ENCODE measurements at places on chromosomes 16 and 17.

- DNase-seq = no peak
Observed at GRCh38 chr17:18959071-18959844, 7.3 kb downstream of the SLC5A10 start.

- DNase-seq = no peak
Observed at GRCh38 chr16:87681981-87682570, 79.8 kb downstream of the JPH3 start.

DNA sequence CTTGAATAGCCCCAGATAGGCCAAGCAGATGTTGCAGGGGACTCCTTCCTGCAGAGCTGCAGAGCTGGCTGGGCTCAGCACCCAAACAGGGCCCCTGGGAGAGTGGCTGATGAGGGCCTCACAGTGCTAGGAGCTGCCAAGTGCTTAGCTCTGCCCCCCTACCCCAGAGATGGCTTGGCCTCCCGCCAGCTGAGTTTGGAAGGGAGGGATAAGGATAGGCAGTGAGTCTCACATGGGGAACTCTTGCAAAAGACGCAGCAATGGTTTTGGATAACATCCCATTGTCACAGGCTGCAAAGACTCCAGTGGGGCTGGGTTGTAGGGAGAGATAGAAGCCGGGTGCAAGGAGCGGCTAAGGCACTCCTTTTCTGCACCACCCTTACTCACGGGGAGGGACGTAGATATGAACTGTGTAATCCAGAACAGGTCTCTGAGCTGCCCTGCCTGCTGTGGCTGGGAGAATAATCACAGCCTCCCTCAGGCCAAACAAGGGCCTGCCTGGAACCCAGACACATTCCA, 52.9 kb upstream of the MAF start:
- no peak for DNase-seq

DNA sequence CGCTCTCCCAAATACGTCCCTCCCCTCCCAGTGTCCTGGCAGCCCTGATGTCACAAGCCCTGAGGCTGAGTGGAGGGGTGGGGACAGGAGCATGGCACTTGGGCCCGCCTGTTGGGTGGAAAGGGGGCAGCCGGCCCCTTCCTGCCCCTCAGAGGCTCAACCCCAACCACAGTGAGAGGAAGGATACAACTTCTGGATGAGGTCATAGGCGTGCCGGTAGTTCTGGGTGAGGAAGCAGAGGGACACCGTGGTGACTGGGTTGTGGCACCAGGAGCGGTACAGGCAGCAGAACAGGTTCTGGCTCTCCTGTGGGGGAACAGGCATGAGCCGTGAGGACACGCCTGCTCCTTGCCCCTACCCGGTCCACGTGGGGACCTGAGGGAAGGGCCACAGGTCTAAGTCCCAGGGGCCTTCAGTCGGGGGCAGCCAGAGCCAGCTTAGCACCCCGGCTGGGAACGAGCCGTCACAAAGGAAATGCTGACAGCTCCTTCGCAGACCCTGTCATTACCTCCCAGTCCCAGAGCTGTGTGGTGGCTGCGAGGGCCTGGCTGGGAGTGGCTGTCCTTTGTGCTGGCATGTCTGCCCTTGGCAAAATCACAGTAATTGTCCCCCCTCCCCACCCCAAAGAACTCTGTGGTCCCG, 11.2 kb upstream of the MTSS2 start:
- no peak for DNase-seq

GRCh38 chr16:59913666-59914065, 1179.5 kb upstream of the GOT2 start:
- DNase-seq = no peak

DNA sequence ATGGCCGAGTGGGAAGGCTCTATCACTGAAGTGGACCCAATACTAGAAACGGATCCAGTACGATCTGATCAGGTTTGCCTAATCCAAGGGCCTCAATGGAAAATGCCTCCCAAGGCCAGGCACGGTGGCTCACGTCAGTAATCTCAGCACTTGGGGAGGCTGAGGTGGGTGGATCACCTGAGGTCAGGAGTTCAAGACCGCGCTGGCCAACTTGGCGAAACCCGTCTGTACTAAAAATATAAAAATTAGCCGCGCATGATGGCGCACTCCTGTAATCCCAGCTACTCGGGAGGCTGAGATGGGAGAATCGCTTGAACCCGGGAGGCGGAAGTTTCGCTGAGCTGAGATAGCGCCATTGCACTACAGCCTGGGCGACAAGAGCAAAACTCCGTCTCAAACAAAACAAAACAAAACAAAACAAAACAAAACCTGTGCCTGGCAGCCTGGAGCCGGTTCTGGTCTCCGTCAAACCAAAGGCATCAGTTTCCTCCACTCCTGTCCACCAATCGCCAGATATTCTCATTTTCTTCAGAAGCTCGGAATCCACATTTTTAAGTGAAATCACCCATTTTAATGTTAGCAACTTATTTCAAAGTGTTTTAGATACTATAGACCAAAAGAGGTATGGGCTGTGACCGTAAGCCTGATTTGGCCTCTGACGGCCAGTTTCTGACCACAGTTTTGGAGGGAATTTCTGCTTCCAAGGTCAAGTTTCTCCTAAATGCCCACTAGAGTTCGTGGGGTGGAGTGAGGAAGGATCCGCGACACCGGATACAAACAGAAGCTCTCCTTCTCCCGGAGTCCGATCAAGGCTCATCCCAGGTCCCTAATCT, 664 bp downstream of the NQO1 start:
- no peak for DNase-seq

DNA sequence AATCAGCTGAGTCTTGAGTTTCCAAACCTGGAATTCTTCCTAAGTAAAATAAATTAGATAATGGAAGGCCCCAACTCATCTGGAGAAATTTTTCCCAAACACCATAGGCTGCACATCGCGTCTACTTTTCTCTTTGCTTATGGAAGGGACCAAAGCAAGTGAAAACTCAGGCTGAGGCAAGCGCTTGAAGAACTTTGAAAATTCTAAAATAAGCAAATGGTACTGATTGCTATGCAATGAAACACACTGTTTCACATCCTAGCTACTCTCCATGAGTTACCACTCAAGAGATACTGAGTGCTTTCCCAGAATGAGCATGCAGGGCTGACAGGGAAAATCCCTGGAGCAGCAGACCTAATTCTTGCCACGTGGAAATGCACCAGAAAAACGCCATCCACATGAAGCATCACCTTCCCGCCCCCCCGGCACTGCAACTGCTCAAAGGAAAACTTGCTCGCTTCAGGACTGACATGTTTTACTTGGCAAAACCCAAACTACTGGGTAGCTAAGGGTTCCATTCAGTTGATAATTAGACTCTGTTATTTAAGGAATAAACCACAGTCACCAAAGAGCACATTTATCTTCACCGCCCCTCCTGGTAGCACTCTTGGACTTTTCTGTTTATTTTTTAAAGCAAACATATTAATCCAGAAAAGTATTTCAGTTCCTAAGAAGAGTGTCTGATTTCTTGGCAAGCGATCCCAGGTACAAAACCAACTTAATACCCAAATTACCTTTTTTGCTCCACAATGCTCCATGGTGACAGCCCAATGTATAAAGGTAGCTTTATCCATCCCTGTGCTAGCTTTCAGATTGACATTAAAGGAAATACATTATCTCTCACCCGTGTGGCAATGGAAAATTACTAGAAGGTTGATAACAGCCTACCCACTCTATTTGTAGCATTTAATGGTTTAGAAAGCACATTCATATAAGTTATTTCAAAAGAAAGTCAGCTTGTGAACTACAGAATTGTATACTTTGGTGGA, 62.5 kb downstream of the WDR59 start:
- no peak for DNase-seq

DNA sequence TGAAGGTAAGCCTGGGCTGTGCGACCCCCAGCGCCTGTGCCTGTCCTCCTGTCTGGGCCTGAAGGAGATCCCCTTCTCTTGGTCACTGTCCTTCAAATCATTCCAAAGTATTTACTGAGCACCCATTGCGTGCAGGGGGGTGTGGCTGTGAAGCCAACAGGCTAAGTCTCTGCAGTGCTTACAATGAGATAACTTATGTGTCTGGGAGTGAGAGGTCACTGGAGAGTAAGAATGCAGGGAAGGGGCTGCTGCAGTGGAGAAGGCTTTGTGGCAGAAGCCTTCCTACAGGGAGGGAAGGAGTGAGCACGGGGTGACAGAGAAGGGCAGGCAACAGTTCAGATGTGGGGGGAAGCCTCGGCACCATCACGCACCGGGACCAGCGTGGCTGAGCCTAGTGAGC, 11.2 kb upstream of the SMIM5 start:
- DNase-seq = no peak

GRCh38 chr16:68356249-68356918, 45.6 kb downstream of the PRMT7 start:
- no peak for DNase-seq

DNA sequence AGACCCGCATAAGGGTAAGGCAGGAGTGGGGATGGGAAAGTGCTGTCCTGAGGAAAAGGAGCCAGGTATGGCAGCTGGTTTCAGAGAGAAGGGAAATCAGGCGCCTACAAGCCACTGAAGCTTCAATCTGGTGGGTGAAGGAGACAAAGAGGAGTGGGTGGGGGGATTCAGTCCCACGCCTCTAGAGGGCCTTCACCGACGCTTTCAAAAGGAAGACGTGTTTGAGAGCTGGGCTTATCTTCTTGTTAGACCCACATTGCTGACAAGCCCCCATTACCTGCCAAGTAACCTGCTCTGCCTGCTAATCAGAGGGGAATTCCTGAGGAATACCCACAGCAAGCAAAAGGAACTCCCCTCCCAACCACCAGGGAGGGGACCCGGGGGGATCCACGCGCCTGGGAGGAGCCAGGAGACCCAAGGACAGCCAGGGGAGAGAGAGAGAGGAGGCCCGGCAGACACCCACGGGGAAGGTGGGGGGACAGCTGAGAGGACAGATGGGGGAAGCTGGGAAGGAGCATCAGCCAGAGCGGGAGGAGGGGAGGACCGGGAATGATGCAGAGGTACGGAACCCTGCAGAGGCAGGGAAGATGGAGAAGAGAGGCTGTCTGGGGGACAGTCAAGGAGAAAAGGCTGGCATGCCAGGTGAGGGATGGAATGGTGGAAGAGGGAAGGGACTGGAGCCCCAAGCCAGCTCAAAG, 1.0 kb downstream of the MTMR4 start:
- DNase-seq = no peak

DNA sequence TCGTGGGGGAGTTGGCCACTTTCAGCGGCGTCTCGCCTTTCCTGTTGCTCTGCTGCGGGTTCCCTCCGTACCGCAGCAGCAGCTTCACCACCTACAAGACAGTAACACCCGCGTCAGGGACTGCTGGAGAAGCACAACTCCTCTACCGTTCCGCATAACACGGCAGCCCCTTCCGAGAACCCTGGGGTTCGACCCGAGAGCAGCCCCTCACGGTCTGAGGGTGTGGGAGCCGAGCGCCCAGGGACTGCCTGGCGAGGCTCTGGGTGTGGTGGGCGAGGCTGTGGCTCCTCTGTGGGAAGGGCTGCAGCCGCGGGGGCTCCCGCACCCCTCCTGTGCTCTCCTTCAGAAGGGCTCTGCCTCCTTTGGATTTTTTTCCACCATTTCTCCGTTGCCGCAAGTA, 68.6 kb downstream of the ZNF778 start:
- DNase-seq = no peak

DNA sequence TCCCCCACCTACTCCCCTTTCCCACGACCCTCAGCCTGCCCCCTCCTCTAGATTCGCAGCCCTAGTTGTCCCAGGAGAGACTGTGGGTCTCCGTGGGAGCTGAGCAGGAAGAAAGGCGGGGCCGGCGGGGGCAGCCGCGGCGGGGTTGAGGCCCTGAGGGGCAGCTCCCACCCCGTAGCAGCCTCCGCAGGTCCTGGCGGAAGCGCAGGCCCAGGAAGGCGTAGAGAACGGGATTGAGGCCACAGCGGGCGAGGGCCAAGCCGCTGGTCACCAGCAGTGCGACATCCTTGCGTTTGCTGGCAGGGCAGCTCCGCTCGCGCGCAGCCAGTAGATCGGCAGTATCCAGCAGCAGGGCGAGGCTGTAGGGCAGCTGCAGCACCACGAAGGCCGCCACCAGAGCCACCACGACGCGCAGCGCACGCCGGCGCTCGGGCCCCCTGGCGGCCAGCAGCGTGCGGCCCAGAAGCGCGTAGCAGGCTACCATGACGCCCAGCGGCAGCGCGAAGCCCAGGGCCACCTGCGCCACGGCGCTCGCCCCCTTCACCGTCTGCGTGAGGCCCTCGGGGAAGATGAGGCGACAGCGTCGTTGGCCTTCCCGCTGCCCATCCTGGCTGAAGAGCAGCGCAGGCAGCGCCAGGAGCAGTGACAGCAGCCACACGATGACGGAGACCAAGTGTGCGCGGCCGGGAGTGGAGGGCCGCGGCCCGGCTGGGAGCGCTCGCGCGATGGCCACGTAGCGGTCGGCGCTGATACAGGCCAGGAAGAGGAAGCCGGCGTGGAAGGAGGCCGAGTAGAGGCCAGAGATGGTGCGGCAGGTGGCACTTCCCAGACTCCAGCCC, 1.9 kb downstream of the CCR10 start:
- DNase-seq = no peak

GRCh38 chr16:55563797-55564196, 2.7 kb upstream of the CAPNS2 start:
- no peak for DNase-seq

DNA sequence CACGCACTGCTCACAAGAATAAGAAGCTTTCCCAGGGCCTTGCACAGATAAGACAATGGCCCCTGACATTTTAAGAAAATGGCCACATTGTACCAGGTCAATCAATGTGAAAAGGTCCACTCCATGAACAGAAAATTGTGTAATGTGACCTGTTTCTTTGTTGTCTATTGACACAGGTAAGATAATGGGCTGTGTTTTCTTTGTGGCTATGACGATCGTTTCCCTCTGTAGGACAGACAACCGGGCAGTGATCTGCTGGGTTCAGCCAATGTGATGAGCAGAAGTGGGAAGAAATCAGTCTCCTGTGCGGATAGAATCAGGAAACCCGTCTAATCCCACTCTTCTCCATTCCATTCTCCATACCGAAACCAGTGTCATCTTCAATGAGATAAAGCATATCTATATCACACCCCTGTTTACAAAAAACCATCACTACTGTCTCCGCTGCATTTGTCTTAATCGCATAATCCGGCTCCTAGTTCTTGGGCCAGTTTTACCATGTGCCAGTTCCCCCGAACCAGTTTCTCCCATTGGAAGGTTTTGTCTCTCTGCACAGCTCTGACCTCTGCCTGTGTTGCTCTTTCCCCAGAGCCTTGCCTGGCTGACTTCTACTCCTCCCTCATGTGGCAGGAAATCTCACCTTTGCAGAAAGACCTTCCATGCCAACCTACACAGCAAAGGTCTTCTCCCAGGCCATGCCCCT, 66.9 kb upstream of the ATF7IP2 start:
- DNase-seq = no peak

- DNase-seq = no peak
Observed at GRCh38 chr17:13096291-13096690, 78.5 kb upstream of the ELAC2 start.
